ENCODE measurements at places on chromosomes 6 and 20.

- DNase-seq, result no peak
Measured at GRCh38 chr6:20312606-20313005, 89.1 kb upstream of the E2F3 start.

DNA sequence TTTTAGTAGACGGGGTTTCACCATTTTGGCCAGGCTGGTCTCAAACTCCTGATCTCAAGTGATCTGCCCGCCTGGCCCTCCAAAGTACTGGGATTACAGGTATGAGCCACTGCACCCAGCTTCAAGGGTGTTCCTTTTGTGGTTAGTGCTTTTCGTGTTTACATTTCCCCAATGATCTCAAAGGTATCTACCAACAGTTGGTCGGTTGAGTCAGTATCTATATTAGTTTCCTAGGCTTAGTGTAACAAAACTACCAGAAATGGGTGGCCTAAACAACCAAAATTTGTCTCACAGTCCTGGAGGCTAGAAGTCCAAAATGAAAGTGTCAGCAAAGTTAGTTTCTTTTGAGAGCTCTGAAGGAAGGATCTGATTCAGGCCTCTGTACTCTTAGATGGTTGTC is 30.1 kb downstream of the CASP8AP2 start:
- DNase-seq, result no peak

GRCh38 chr6:169288591-169288990 is 34.9 kb upstream of the THBS2 start:
- no peak for DNase-seq

GRCh38 chr6:149065658-149066556 is 251.6 kb upstream of the TAB2 start:
- peak; percentile 33 for DNase-seq

- no peak for DNase-seq
Measured at GRCh38 chr6:35473075-35473849, 5.1 kb downstream of the RPL10A start.

- DNase-seq, result no peak
Measured at GRCh38 chr6:122647765-122648164, 37.6 kb downstream of the PKIB start.

- DNase-seq, result no peak
Measured at GRCh38 chr6:131568726-131569125, 4.3 kb upstream of the ARG1 start.

DNA sequence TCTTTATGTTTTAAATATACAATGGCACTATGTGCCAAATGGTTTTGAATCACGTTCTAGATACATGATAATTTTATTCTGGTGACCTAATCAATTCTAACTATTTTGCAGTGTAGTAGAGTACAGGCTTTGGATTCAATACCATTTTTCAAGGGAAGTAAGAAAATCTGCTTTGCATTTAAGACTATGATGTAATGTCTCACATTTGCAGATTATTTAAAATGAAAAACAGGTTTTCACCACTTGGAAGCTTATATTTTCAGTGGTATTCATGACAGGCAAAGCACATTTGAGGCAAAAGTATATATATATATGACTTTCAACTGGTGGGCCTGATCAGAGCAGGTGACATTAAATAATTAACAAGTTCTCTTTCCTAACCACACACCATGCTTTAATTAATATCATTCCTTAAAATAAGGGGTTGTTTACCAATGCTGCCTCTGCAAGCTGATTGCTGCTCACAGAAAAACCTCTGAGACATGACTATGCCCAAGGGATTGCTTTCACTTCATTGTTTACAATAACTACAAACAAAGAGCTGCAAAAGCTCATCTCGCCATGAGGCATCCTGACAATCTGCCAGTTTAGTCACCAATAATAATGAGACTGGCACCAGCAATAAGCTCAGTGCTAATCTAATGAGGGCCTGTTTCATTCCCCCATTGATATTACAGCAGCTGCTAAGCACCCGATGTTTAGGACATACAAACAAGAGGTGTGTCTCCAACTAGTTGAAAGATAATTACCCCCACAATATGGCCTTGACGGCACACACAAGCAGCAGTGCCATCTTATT is 1176.0 kb upstream of the GJE1 start:
- DNase-seq, result no peak

DNA sequence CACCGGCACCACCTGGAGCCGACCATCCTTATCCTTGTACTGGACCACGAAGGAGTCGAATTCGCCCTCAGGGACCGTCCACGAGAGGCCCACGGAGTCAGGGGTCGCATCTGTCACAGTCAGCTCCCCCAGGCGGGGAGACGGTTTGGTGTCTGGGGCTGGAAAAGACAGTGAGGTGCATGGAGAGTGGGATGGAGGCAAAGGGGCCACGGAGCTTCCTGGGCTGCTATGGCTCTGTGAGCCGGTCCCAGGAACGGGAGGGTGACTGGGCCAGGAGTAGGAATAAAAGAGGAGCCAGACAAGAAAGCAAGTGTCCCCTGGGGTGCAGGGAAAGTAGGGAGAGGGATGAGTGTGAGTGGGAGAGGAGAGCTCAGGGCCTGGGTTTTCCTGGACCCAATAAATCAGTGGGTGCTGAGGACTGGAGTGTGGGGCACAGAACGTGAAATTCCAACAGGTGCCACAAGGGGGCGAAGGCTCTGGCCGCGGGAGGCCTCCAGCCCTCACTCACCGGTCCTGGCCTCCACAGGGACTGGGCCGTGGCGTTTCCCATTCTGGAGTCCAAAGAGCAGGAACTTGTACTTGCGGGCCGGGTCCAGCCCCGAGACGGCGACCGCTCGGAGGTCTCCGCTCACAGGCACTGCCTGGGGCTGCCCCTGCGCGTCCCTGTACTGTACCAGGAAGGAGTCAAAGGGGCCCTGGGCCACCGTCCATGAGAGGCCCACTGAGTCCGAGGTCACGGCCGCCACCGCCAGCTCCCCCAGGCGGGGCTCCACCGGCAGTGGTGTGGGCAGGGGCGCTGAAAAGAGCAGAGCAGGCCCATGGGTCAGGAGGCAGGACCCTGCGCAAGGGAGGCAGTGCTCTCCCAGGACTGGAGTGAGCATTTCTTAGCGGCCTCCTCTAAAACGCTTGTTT is 9.9 kb downstream of the CYP21A2 start:
- peak; percentile 67 for DNase-seq

- DNase-seq, result no peak
Measured at GRCh38 chr6:75167325-75167724, 38.5 kb downstream of the COL12A1 start.

GRCh38 chr6:71967436-71967835 is 81.1 kb downstream of the RIMS1 start:
- no peak for DNase-seq

- no peak for DNase-seq
Measured at GRCh38 chr6:83061190-83061589, 4.5 kb downstream of the UBE3D start.

GRCh38 chr6:20806669-20807068 is 272.4 kb downstream of the CDKAL1 start:
- DNase-seq, result no peak
